Parietal lobe (tissue), 2 donors: ENCODE measurements at places on chromosomes 6 and 20. TPM values are rescaled to one million over a fixed set of nuclear protein-coding genes. Genes with fewer than 3 reads are reported as not detected.

Gene RBBP8NL
- not detected for total RNA-seq

Gene ALDH8A1
- 13.1 TPM for total RNA-seq

Gene DEFB132
- not detected for total RNA-seq

Gene HLA-DPA1
- 0.94 TPM for total RNA-seq

Gene ABHD16A
- 67.9 TPM for total RNA-seq

Gene RHAG
- 0.31 TPM for total RNA-seq

Gene CENPW
- total RNA-seq: 8.5 TPM

Gene PRRT1
- total RNA-seq: 1.9 TPM

Gene PPP1R16B
- total RNA-seq: 11.6 TPM
